Right forelimb (tissue), 1 donor: ENCODE measurements at places on chromosomes 1 and 21.

DNA sequence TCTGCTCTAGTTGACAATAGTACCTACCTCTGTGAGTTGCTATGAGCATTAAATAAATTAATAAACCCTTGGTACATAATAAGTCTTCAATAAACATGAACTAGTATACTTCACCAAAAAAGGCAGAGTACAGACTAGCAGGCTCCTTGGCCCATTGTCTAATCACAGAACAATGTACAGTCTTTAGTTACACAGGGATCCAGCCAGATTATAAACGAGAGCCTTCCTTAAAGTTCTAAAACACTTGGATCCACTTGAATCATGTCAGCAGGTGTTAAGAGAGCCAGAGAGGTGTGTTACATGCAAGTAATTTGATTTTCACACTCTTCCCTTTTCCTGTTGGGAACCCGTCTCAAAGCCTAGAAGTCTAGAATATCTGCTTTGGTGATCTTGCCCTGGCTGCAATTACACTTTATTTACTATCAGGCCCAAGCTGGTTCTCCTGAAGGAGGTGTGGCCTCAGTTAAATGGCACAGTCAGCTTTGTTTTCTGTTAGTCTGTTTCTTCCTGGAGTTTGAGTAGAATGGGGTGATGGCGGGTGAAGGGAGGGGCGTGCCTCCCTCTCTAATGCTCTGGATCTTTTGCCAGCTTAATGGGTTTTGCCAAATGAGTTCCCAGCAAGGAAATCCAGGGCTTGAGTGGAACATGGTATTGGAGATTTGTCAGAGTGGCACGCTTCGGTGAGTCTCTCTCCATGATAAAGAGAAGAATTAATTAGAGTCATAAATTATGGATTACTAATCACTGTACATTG, 570.9 kb upstream of the CAMK1G start:
- no peak for DNase-seq

DNA sequence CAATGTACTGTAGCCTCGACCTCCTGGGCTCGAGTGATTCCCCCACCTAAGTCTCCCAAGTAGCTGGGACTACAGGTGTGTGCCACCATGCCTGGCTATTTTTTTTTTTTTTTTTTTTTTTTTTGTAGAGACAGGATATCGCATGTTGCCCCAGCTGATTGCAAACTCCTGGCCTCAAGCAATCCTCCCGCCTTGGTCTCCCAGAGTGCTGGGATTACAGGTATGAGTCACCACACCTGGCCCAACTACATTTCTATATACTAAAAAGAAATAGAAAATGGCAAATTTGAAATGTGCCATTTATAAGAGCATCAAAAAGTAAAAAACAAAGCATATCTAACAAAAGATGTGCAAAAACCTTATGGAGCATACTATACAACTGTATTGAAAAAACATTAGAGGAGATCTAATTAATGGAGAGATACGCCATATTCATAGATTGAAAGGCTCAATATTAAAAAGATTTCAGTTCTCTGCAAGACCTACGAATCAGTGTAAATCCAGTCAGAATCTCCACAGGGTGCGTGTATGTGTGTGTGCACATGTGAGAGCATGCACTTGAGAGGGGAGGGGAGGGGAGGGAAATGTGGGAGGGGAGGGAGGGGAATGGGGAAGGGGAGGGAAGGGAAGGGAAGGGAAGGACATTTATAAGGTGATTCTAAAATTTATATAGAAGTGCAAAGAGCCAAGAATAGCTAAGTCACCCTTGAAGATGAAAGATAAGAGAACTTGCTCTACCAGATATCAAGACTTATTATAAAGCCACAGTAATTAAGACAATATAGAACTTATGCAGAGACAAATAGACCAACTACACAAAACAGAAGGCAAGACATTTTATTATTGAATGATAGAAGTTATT, 15.5 kb upstream of the PADI4 start:
- DNase-seq: no peak

DNA sequence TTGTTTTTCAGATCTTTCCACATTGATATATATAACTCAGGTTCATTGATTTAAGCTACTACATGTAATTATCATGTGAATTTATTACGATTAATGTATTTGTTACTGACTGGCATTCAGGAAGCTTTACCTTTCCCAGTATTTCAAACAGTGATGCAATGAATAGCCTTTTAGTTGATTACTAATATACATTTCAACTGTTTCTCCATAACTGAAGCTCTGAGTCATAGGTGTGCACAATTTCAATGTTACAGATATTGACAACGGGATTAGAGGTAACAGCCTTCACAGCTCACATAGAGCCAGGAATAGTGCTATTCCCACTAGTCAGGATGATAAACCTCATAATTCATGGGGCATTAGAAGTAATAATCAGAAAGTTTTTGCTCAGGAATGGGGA, 25.1 kb downstream of the RAVER2 start:
- no peak for DNase-seq

GRCh38 chr1:215987092-215987875, 420.2 kb downstream of the KCTD3 start:
- DNase-seq: no peak

DNA sequence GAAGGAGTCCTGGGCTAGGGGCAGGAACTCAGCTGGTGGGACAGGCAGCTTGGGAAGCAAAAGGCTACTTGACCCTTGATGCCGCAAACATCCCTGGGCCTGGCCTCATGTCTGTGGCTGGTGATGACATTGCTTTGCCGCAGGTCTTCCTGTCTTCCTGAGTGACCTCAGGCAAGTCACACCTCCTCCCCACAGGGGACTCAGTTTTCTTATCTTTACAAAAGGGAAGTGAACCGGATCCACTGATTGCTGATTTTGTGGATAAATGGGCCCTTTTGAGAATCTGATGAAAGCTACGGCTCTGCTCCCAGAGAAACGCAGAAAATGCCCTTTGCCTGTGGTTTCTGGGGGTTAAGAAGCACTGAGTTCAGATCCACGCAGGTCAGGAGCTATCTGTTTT, 20.7 kb downstream of the PLOD1 start:
- no peak for DNase-seq

GRCh38 chr1:215744419-215744818, 177.3 kb downstream of the KCTD3 start:
- DNase-seq: no peak

- no peak for DNase-seq
These were observed 4.5 kb upstream of the LEFTY2 start for GRCh38 chr1:225945564-225945963.

DNA sequence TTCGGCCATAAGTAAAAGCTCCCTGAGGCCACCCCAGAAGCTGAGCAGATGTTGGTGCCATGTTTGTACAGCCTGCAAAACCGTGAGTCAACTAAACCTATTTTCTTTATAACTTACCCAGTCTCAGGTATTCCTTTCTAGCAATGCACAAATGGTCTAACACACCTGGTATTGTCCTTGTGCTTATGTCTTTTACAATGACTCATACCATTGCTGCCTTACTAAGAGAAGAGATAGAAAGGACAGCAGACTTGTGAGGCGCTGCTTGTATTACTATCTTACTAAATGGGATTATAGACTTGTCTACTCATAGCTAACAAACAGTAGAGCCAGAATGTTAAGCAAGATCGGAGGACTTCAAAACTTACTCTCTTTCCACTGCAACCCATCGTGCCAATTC, 18.5 kb upstream of the CYYR1 start:
- DNase-seq: no peak

GRCh38 chr1:229440851-229441537, 7.1 kb upstream of the ACTA1 start:
- no peak for DNase-seq
